GM03348 (cell line): ENCODE measurements at places on chromosomes 7 and 10.

DNA sequence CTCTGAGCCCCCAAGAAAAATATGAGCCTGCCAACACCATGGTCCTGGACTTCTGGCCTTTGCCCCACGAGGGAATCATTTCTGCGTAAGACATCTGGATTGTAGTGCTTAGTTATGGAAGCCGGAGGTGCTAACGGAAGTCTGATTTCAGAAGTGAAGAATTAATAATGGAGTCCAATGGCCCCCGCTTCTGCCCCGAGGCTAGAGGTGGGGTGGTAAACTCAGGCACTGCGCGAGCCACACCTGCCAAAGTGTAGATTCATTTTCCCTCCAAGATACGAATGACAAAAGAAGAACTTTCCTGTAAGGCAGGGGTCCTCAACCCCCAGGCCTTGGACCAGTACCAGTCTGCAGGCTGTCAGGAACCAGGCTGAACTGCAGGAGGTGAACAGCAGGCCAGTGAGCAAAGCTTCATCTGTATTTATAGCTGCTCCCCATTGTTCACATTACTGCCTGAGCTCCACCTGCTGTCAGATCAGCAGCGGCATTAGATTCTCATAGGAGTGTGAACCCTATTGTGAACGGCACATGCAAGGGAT is 22.3 kb downstream of the CNPY1 start:
- DNase-seq: no peak

DNA sequence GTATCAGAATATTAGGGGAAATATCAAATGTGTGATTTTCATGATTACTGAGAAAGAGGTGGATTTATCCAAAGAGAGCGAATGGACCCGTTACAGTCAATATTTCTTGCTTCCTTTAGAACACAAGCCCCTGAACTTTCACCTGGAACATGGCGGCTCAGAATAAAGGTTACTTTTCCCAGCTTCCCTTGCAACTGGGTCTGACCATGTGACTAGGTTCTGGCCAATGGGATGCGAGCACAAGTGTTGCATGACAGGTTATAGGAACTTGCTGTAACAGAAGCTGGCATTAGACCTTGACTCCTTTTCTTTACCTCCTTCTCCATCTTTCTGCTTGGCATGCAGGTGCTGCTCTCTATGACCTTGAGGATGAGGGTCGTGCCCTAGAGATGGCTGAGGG is 556.1 kb downstream of the TYW1 start:
- no peak for DNase-seq

DNA sequence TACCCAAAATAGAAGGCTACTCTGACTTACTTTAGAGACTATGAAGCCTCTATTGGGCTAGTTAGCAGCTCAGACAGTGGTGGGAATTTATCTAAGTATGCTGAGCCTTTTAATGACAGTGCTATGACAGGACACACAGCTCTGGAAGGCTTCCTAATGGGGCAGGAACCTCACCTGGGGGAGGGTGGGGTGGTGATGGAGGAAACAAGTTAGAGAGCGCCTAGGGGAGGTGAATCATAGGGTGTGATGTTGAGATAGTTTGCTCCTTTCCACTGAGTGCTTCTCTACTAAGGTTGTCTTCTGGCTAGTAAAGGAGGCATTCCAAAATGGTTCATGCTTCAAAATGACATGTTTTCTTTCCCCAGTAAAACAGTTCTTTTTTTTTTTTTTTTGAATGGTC is 42.1 kb downstream of the PPP1R9A start:
- DNase-seq: no peak

GRCh38 chr10:102815790-102816549 is 21.2 kb downstream of the CYP17A1 start:
- DNase-seq: peak; percentile 35

DNA sequence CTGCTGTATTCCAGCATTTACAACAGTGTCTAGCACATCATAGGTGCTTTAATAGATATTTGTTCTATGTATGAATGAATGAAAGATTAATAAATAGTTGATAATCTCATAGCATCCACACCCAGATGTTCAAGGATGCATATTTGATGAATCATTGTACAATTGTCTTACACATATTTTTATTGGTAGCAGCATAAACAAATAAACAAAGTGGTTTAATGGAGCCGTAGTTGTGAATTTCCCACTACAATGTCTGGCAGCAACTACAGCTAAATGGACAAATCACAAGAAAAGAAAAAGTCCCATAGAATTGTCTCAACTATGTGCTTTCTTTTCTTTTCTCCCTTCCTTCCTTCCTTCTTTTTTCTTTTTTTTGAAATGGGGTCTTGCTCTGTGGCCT is 150.8 kb downstream of the NRP1 start:
- DNase-seq: no peak

DNA sequence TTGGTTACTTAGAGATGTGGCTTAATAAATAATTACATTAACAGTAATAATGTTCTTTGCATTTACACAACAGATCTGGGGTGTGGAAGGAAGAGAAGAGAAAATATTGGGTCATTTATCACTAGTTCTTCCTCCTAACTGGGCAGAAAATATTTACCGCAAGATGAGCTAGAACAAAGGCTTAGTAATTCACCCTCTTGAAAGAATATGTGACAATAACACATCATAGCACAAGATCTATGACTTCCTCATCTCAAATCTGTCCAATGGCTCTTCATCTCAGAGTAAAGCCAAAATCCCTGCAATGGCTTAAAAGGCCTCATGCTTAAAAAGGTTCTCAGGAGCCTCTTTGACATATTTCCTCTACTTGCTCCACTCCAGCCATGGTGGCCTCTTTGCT is 178.6 kb downstream of the ZNF438 start:
- no peak for DNase-seq

DNA sequence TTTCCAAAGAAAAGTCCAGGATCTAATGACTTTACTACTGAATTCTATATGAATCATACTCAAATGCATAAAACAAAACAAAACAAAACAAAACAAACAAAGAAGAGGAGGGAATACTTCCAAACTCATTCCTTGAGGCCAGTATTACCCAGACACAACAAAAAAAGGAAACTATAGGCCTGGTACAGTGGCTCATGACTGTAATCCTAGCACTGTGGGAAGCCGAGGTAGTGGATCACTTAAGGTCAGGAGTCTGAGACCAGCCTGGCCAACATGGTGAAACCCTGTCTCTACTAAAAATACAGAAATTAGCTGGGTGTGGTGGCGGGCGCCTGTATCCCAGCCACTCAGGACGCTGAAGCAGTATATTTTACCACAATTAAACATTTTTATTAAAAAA is 114.6 kb downstream of the NRBF2 start:
- DNase-seq: no peak

DNA sequence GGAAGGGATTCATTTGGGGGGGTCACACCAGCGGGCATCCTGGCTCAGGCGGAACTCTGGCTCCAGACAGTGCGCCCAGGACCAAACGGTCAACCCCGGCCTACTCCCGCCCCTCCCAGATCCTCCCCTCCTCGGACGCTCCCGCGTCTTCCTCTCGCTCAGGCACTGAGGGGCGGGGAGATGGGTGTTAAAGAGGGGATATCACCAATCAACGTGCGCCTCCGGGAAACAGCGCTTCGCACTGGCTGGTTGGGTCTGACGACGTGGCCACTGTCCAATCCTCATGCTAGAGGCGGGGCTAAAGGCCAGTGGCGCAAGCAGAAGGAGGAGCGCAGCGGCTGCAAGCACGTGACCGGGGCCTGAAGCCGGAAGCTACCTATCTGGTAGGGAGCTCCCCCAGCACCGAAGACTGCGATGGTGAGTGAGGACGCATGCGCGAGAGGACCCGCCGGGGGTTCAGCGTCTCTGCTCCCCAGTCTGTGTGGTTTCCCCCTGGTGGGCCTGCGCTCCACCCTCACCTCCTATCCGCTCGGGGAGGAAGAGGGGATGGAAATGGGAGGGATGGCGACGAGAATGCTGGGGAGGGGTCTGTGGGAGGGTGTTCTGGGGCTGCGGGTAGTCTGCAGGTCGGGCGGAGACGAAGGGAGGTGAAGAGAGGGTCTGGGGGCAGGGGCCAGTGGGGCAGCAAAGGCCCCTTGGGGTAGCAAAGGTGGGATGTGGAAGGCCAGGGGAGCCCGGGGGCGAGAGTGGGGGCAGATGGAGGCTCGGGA is at the start of gene LAMTOR4:
TSS of gene LAMTOR4 (plus strand) at position 360 of the 770 bp plus-strand sequence. CDS start at position 415, 55 bp downstream.
- peak; percentile 99 for DNase-seq

GRCh38 chr10:30744106-30744505 is 114.6 kb upstream of the LYZL2 start:
- DNase-seq: no peak

DNA sequence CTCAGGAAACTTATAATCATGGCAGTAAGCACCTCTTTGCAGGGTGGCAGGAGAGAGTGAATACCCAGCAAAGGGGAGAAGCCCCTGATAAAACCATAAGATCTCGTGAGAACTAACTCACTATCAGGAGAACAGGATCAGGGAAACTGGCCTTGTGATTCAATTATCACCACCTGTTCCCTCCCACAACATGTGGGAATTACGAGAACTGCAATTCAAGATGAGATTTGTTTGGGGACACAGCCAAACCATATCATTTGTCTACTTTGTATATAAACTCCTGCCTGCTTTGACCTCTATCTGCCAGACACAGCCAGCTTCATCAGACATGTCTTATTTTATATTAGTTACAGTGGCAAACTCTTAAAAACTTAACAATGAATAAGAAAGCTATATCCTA is 50.4 kb downstream of the ARMC3 start:
- no peak for DNase-seq

DNA sequence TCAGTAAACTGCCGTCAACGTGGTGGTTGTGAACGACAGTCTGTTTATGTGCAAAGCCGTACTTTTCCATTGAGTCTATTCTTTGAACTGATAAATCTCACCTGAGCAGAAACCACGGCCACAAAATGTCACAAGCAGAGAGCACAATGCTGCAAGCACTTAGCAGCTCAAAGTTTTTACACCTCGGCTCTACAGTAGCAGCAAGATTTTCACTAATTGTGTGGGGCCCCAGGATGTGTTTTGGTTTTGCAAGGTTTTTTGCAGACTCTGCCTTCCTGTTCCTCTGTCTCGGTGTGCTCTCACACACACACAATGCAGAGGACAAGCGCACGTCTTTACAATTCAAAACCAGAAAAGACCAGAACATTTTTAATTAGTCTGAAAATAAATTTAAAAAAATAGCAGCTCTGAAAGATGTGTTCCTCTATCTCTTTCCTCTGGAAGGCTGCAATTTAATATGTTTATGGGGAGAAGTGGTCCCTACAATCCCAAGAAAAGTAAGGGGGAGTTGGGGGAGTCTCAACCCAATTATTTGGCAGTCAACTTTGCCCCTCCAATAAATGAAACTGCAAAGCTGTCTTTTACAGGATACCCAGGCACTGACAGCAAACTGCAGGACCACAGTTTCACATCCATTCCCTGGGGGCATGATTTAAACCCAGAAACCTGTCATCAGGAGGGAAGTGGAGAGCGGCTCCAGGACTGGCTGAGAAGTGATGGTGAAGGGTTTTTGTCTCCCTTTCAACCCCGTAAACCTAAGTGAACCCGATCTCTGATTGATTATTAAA is 73.8 kb upstream of the SFMBT2 start:
- no peak for DNase-seq

DNA sequence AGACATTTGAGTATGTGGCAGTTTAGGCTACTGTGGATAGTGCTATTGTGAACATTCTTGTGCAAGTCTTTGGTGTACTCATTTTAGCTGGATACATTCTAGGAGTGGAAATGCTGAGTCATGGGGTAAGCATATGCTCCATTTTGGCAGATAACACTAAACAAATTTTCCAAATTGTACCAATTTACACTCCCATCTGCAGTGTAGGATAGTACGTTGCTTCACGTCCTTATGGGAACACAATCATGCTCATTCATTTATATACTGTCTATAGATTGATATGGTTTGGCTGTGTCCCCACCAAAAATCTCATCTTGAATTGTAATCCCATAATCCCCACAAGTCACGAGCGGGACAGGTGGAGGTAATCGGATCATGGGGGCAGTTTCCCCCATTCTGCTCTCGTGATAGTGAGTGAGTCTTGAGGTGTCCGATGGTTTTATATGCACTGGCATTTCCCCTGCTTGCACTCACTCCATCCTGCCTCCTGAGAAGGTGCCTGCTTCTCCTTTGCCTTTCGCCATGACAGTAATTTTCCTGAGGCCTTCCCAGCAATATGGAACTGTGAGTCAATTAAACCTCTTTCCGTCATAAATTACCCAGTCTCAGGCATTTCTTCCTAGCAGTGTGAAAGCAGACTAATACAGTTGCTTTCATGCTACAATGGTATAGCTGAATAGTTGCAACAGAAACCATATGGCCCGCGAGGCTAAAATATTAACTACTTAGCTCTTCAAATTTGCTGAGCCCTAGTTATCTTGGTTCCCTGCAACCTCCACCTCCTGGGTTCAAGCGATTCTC is 25.6 kb downstream of the RNF216 start:
- peak; percentile 69 for DNase-seq

GRCh38 chr7:69780379-69780778 is 182.1 kb downstream of the AUTS2 start:
- no peak for DNase-seq

GRCh38 chr10:126250045-126250444 is 138.2 kb downstream of the ADAM12 start:
- no peak for DNase-seq

DNA sequence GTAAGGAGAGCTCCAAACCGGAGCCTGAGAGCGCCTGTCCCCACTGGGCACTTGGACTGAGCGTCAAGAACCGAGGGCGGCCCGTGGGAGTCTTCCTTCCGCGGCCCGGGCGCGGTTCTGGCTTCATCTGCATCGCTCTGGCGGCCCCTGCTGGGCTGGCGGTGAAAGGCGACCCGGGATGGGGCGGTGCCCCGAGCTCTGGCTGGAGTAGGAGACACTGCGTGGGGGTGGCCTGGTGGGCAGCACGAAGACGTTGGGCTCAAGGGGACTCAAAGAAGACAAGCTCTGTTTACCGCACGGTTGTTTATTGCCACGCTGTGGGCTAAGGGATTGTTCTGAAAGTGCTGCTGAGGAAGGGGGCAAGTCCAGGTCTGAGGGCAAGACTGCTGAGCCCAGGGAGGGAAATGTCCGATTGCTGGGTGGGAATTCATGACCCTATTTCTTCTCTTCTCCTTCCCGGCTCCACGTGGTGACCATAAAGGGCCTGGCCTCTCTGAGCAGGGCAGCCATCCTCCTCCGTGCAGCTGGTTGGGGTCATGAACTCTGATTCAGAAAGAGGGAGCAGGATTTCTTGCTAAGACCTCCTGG is 29.8 kb downstream of the PLAU start:
- peak; percentile 95 for DNase-seq

DNA sequence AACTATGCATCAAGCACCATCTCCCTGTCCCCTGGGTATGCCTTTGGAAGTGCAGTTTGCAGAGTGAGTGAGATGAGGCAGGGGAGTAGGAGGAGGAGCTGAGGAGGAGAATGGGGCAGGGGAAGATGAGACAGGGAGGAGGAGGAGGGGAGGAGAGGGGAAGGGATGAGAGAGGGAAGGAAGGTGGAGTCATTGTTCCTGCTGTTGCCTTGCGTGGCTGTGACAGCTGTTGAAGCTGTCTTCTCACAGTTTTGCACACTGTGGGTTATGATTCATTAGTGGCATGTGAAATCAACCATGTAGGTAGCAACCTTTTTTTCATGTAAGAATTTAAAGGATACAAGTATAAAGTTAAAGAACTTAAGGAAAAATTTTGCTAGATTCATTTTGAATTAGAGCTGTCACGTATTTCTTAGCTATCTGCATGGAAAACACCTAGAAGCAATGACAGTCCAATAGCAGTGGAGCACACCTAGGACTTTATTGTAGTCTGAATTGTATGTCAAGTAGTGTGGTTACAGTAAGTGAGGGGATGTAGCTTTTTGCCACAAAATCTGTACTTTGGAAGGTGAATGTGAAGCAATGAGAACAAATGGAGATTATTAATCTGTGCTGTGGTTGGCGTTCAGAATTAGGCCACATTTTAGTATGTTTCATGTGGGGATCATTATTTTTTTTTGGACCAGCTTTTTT is 21.7 kb downstream of the CCM2 start:
- peak; percentile 26 for DNase-seq
